ENCODE measurements at places on chromosomes 5 and 9.

DNA sequence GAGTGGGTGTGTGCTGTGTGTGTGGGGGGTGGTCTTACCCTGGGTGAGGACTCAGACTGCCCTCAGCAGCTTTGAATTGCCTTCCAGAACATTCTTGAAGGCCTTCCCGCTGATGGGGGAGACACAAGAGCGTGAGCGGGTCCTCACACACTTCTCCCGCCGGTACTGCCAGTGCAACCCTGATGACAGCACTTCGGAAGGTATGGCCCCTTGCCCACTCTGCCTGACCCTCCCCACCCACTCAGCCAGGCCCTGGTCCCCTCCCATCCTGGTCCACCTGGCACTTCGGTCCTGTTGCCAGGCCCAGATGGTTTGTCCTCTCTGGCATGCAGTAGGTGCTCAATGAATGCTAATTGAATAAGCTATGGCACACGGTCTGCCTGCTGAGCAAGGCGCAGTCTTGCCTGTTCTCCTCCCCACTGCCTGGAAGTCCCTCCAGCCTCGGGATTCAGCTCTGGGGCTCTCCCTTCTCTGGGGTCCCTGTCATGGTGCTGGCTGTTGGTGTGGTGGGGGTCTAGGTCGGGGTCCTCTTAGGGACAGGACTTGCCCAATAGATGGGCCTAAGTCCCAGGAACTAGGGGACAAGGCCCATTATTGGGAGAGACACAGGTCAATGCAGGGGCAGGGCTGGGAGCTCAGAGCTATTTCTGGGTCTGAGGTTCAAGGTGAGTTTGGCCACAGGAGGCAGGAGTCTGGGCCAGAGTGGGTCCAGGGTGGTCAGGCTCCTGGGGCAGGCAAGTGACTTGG is 26.4 kb downstream of the PSD2 start:
- H3K27me3 ChIP-seq: peaks cover 41% of the 10 kb centered on the region
- no peaks in the 10 kb centered on the region for H3K4me1 ChIP-seq
- no peak overlapping the region for H3K27ac ChIP-seq
- DNase-seq: no peak
- H3K36me3 ChIP-seq: peaks cover 17% of the 10 kb centered on the region

DNA sequence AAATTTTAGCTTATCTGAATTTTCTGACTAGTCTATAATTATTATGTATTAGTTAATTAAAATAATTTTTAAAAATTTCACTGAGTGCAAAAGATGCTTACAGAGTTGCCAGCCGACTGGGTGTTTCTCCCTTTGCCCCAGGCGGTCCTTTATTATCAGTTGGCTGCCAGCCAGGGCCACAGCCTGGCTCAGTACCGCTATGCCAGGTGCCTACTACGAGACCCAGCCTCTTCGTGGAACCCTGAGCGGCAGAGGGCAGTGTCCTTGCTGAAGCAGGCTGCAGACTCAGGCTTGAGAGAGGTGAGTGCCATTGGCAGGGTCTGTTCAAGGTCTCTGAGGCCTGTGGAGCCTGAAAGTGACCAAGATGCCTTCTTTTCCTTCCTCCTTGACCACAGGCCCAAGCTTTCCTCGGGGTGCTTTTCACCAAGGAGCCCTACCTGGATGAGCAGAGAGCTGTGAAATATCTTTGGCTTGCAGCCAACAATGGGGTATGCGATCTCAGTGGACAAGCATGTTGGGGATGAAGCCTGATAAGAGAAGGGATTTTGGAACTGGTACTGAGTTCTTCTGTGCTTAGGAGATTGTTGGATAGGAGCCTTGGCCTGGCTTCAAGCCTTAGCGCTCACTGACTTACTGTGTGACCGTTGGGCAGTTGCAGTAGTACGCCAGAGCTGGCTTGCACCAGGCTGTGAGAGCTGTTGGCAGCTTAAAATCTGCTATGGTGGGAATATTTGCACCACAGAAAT is 10.6 kb downstream of the DELE1 start:
- peaks cover 23% of the 10 kb centered on the region for H3K36me3 ChIP-seq
- DNase-seq: no peak
- H3K4me1 ChIP-seq: no peaks in the 10 kb centered on the region

DNA sequence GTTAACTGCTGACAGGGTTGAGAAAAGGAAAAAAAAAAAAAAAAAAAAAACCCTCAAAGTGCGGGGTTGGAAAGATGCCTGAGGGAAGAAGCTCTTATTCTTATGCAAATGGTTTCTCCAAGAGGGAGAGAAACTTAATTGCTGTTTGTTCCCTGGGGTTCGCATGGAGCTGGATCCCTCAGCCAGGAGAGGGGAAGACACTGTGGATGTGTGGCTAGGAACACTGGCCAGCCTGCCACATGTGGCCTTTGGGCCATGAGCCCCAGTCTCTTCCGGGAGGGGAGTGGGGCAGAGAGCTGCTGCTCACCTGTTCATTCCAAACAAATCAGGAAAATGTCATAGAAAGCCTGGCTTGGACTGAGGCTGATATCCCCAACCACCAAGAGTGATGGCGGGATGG is 9.4 kb upstream of the SCGB3A2 start:
- no peak for DNase-seq
- H3K27ac ChIP-seq: no peak overlapping the region
- H3K4me1 ChIP-seq: peaks cover 7% of the 10 kb centered on the region
- no peak overlapping the region for H3K4me3 ChIP-seq
- peaks cover 8% of the 10 kb centered on the region for H3K36me3 ChIP-seq

DNA sequence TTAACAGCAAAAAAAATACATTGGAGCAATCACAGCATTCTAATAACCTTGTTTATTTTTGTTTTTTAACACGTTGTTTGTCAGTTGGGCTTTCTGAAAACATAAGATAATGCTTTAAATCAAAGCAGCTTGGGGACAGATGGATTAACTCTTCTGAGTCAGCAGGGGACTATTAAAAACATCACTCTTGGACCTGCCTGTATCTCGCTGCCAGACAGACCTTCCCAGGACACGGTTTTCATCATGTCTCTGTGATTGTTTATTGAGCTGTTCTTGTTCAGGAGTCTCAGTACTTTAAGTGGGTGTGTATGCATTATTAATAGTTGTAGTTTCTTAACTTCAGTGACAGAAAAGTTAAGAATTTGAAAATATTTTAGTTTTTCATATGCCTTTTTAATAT is 173.2 kb downstream of the SH3GL2 start:
- H3K4me3 ChIP-seq: no peak overlapping the region
- no peaks in the 10 kb centered on the region for H3K36me3 ChIP-seq
- peaks cover 6% of the 10 kb centered on the region for H3K27me3 ChIP-seq
- no peak for DNase-seq

DNA sequence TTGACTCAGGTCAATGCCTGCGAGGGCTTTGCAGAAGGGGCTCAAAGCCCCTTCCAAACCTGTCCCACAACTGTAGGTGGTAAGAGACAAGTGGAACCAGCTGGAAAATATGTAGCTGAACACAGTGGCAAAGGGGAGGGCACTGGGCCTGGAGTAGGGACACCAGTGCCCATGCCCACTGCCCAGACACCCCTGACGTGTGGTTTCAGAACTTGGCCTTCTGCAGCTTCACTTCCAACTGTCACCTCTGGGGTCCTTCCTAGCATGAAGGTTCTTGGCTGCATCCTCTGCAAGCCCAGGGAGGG is 233.1 kb upstream of the IRX1 start:
- no peaks in the 10 kb centered on the region for H3K4me1 ChIP-seq
- DNase-seq: no peak
- no peaks in the 10 kb centered on the region for H3K36me3 ChIP-seq
- H3K4me3 ChIP-seq: no peak overlapping the region
- no peak overlapping the region for H3K27ac ChIP-seq
- H3K27me3 ChIP-seq: no peaks in the 10 kb centered on the region

- H3K36me3 ChIP-seq: no peaks in the 10 kb centered on the region
- no peak for DNase-seq
- H3K27me3 ChIP-seq: no peaks in the 10 kb centered on the region
- peak overlapping the region; percentile 79 for H3K4me3 ChIP-seq
- peaks cover 35% of the 10 kb centered on the region for H3K4me1 ChIP-seq
Measured at GRCh38 chr5:68214482-68215207, 911 bp upstream of the PIK3R1 start.

DNA sequence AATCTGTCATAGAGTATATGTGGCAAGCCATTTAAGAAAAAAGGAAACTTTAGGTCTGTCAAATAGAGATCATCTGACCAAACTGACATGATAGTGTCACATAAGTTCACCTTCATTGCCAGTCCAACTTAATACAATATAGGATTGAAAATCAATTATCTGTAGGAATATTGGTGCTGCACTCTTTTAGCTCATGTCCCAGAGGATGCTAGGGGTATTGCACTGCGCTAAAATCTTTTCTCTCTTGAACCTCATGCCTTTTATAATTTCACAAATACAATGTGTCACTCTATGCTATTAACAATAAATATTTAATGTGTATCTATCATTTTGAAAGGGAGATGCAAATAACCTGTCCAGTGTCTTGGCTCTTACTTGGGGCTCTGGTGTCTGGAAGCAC is 72.4 kb upstream of the FAM120A start:
- no peak overlapping the region for H3K4me3 ChIP-seq
- H3K4me1 ChIP-seq: no peaks in the 10 kb centered on the region
- no peaks in the 10 kb centered on the region for H3K36me3 ChIP-seq
- no peak for DNase-seq
- H3K27me3 ChIP-seq: peaks cover 31% of the 10 kb centered on the region

GRCh38 chr5:140114341-140115185 is 654 bp downstream of the PURA start:
- peaks cover 9% of the 10 kb centered on the region for H3K27me3 ChIP-seq
- peak overlapping the region; percentile 78 for H3K4me3 ChIP-seq
- DNase-seq: peak; percentile 93
- H3K27ac ChIP-seq: peak overlapping the region; percentile 85

DNA sequence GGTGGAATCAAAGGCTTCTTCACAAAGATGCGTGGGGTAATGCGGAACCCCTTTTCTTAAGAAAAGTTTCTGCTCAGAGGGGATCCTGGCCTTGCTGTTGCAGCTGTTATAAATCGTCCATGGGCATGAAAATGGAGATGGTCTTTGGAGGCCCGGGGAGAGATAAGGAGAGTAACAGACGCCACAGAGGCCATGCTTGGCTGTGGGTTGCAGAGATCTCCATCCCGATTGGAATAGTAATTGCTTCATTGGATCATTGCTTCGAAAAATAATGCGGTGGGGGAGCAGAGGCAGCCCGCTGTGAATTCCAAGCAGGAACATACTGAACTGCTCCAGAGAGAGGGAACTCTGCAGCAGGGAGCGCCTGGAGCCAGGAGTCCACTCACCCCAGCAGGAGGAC is 55.5 kb downstream of the C5orf15 start:
- DNase-seq: no peak
- no peak overlapping the region for H3K4me3 ChIP-seq
- H3K27me3 ChIP-seq: no peaks in the 10 kb centered on the region
- H3K27ac ChIP-seq: no peak overlapping the region
- no peaks in the 10 kb centered on the region for H3K4me1 ChIP-seq

GRCh38 chr5:74430631-74431289 is 209.8 kb downstream of the ENC1 start:
- H3K4me1 ChIP-seq: peaks cover 16% of the 10 kb centered on the region
- H3K27me3 ChIP-seq: no peaks in the 10 kb centered on the region
- no peak for DNase-seq
- H3K36me3 ChIP-seq: no peaks in the 10 kb centered on the region
- H3K27ac ChIP-seq: no peak overlapping the region

DNA sequence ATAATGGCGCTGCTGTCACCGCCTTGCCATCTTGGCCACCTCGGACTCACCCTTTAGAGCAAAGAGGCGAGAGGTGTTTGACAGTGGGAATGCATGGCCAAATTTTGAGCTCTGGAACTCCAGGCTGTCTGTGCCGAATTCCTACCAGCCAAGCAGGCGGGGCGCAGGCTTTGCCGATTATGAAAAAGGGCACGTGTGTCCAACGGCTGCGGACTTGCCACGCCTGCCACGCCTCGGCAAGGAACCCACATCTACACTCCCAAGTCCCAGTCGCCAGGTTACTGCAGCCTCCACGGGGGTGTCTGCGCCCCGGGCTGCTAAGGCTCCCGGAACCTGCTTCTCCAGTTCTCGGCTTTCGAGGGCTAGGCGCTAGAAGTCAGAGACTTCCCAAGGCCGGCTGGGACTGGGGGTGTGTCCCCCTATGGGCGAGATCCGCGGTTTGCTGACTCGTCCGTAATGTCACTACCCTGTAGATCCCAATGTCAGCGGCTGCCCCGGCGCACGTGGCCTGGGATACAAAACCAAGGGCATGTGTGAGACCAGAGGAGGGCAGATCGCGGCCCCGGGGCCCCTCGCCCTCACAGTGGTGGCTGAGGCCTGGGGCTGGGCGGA is 2.8 kb downstream of the NPR3 start:
- H3K4me3 ChIP-seq: peak overlapping the region; percentile 97
- no peaks in the 10 kb centered on the region for H3K27me3 ChIP-seq
- H3K27ac ChIP-seq: peak overlapping the region; percentile 93
- peak; percentile 92 for DNase-seq

DNA sequence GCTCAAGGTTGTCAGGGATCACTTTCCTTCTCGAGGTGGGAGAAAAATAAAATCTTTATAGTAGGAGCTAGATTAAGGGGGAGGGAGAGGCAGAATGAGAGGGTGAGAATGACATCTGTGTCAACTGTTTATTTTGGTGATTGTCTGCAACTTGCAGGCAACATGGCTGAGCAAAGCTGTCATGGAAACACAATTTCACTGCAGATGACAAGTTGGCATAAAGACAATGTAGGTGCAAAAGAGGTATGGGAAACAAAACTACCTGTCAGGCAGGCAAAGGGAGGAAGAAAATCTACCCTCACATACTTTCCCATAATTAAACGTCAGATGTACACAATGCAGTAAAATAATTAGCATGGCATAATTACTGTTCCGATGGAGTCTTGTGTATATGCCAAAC is 167.4 kb downstream of the SLIT3 start:
- H3K4me1 ChIP-seq: peaks cover 33% of the 10 kb centered on the region
- no peak overlapping the region for H3K4me3 ChIP-seq
- peak overlapping the region; percentile 14 for H3K27ac ChIP-seq
- H3K36me3 ChIP-seq: peaks cover 2% of the 10 kb centered on the region

DNA sequence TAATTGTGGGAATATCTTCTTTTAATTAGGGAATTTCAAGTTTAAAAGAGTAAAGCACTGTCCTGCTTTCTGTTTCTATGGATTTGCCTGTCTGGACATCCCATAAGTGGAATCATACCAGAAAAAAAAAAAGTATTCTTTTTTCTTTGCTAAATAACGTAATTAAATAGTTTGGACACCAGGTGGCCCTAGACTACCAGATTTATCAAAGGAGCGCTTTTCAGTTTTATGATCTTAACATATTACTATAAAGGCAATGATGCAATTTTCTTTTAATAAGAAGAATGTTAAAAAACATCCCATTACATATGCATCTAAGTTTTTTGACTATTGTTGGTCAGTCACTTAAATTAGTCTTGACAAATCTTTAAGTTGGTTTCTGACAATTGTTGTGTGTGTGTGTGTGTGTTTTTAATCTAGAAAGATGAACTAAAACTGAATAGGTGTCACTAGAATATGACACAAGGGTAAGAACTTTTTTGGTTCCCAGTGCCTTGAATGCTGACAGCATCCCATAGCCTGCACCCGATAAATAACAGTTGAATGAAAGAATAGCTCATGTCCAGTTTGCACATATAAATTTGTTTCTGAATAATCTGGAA is 49.5 kb downstream of the C5orf22 start:
- H3K27ac ChIP-seq: no peak overlapping the region
- H3K27me3 ChIP-seq: peaks cover 19% of the 10 kb centered on the region
- H3K4me3 ChIP-seq: no peak overlapping the region

GRCh38 chr5:116032991-116033390 is 719 bp downstream of the ARL14EPL start:
- peaks cover 6% of the 10 kb centered on the region for H3K4me1 ChIP-seq
- H3K4me3 ChIP-seq: no peak overlapping the region
- H3K27ac ChIP-seq: no peak overlapping the region
- no peak for DNase-seq

GRCh38 chr5:1347571-1347970 is 2.7 kb upstream of the CLPTM1L start:
- H3K27ac ChIP-seq: no peak overlapping the region
- peak; percentile 11 for DNase-seq
- H3K4me3 ChIP-seq: no peak overlapping the region
- peaks cover 2% of the 10 kb centered on the region for H3K27me3 ChIP-seq
- H3K36me3 ChIP-seq: peaks cover 2% of the 10 kb centered on the region
